Mesothelial cell of epicardium (in vitro differentiated cells): ENCODE measurements at places on chromosomes 7 and 10. TPM values are rescaled to one million over a fixed set of nuclear protein-coding genes. Genes with fewer than 3 reads are reported as not detected.

- no peaks in the 10 kb centered on the region for H3K36me3 ChIP-seq
- H3K27ac ChIP-seq, result no peak overlapping the region
- H3K4me3 ChIP-seq, result no peak overlapping the region
- no peak for DNase-seq
- H3K27me3 ChIP-seq, result no peaks in the 10 kb centered on the region
- peaks cover 6% of the 10 kb centered on the region for H3K4me1 ChIP-seq
Observed at GRCh38 chr10:72659694-72660093, 32.2 kb upstream of the MCU start.

- peak overlapping the region; percentile 69 for H3K27ac ChIP-seq
- H3K36me3 ChIP-seq, result peaks cover 3% of the 10 kb centered on the region
- DNase-seq, result no peak
- H3K4me1 ChIP-seq, result peaks cover 23% of the 10 kb centered on the region
- H3K4me3 ChIP-seq, result no peak overlapping the region
Observed at GRCh38 chr10:119516381-119517234, 25.9 kb downstream of the RGS10 start.

DNA sequence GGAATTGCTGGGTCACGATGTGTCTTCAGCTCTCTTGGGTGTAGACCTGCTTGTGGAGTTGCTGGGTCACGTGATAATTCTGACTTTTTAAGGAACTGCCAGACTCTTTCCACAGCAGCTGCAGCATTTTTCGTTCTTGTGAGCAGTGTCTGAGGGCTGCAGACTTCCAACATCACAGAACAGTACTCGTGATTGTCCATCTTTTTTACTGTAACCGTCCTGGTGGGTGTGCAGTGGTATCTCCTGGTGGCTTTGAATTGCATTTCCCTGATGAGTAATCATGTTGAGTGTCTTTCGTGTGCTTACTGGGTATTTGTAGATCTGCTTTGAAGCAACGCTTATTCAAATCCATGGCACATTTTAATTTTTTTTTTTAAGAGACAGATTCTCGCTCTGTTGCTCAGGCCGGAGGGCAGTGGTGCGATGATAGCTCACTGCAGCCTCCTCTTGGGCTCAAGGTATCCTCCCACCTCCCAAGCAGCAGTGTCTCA lies 22.7 kb downstream of the INPP5A start:
- peaks cover 6% of the 10 kb centered on the region for H3K36me3 ChIP-seq
- no peak overlapping the region for H3K4me3 ChIP-seq
- H3K4me1 ChIP-seq, result peaks cover 2% of the 10 kb centered on the region

DNA sequence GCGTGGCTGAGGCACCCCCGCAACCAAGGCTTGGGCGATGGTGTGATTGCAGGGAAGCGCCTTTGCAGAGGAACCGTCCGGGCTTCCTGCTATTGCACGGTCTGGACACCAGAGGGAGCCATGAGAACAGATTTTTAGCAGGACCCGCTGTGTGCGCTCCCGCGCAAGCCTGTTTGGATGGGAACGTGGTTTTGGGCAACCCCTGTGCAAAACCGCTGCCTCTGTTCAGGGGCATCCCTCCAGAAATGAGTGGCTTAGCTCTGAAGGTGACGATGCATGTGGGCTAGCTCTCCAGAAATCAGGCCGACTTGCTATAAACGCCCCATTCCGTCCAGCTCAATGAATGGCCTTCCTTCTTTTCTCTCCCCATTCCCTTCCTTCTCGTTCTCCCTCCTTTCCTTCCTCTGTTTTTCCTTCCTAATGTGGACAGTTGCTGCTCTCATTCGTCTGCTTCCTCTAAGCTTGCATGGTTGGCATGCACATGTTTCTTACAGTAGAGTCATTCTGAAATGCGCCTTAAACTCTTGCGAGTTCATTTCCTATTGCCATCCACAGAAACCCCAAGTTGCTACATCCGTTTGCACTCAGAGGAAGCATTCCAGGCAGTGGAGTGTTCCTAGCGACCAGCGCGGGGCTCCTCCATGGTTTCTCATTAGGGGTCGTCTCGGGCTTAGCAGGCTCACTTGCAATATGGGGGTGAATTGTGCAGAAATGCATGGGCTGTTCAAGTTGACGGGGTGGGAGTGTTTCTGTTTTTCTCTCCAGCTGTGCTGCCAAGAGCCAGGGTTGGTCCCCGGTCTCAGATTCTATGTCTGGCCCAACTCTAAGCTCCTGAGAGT lies 302.5 kb upstream of the GALNT17 start:
- peaks cover 2% of the 10 kb centered on the region for H3K4me1 ChIP-seq
- peak overlapping the region; percentile 51 for H3K4me3 ChIP-seq
- DNase-seq, result peak; percentile 73
- H3K27me3 ChIP-seq, result peaks cover 39% of the 10 kb centered on the region

- DNase-seq, result no peak
- H3K27ac ChIP-seq, result no peak overlapping the region
- no peak overlapping the region for H3K4me3 ChIP-seq
- H3K4me1 ChIP-seq, result no peaks in the 10 kb centered on the region
Observed at GRCh38 chr7:75534727-75535307, 42.7 kb downstream of the SPDYE5 start.

DNA sequence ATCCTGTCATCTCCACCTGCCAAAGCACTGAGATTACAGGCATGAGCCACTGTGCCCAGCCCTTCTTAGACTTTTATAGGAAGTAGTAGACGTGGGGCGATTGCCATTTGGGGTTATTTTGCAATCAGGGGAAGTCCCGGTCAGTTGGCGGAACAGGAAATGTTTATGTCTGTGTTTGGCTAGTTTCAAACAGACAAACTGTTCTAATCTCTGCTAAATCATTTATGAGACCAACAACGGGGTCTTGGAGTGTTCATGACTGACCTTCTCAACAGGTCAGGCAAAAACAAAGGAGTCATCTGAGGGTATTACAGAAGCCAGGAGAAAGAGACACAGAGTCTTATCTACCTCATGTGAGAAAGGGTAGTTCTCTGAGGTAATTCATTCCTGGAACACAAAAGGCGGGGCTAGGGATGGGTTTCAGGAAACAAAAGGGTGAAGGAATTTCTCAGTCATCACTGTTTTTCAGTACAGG lies 6.6 kb upstream of the TPK1 start:
- H3K4me1 ChIP-seq, result peaks cover 3% of the 10 kb centered on the region
- peaks cover 4% of the 10 kb centered on the region for H3K36me3 ChIP-seq
- no peak overlapping the region for H3K27ac ChIP-seq
- H3K4me3 ChIP-seq, result no peak overlapping the region
- H3K27me3 ChIP-seq, result no peaks in the 10 kb centered on the region
- no peak for DNase-seq

GRCh38 chr10:25683344-25683743 lies 250.7 kb upstream of the MYO3A start:
- H3K27ac ChIP-seq, result no peak overlapping the region
- H3K36me3 ChIP-seq, result no peaks in the 10 kb centered on the region
- no peaks in the 10 kb centered on the region for H3K27me3 ChIP-seq
- no peak overlapping the region for H3K4me3 ChIP-seq

- H3K27ac ChIP-seq, result no peak overlapping the region
- H3K4me1 ChIP-seq, result no peaks in the 10 kb centered on the region
- no peak overlapping the region for H3K4me3 ChIP-seq
- no peaks in the 10 kb centered on the region for H3K36me3 ChIP-seq
- no peak for DNase-seq
Observed at GRCh38 chr10:16184906-16185305, 251.9 kb upstream of the PTER start.

- no peaks in the 10 kb centered on the region for H3K27me3 ChIP-seq
- DNase-seq, result no peak
- H3K36me3 ChIP-seq, result no peaks in the 10 kb centered on the region
- no peak overlapping the region for H3K27ac ChIP-seq
- no peak overlapping the region for H3K4me3 ChIP-seq
Observed at GRCh38 chr7:77403957-77404356, 12.2 kb downstream of the GSAP start.

- no peaks in the 10 kb centered on the region for H3K4me1 ChIP-seq
- no peak for DNase-seq
- H3K36me3 ChIP-seq, result peaks cover 3% of the 10 kb centered on the region
Observed at GRCh38 chr10:37632641-37633040, 224.8 kb downstream of the ZNF248 start.

DNA sequence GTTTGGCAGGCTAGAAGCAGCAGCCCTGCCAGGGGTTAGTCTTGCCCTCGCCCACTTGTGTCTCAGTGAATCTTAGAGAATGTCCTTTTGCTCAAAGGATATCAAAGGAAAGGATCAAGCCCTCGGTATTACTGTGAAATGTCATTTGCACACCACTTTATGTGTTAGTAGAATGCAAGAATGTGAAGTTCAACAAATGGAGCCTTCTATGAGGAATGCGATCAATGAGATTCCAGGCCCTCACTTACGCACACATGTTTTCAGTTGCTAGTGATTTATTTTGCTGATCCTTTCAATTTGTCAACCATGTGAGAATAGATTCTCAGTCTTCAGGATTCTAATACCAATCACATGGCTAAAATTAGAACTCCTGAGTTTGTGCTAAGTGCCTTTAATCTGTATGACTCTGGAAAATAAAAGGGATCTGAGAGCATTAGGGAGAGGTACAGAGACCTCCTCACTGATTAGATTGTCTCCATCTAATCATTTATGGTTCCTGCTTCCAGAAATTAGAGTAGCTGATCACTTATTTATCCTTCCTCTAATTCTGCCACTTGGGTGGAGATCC lies 123.0 kb upstream of the SP4 start:
- H3K4me1 ChIP-seq, result no peaks in the 10 kb centered on the region
- no peak overlapping the region for H3K27ac ChIP-seq
- H3K4me3 ChIP-seq, result no peak overlapping the region
- no peak for DNase-seq
- peaks cover 5% of the 10 kb centered on the region for H3K36me3 ChIP-seq

The CPVL gene
- total RNA-seq, result 10.7 to 11.4 TPM (median 11.1 TPM) in 3 replicates

The CALHM1 gene
- total RNA-seq, result not detected in 3 replicates

The KCNH2 gene
- total RNA-seq, result 11.2 to 12.3 TPM (median 11.7 TPM) in 3 replicates

The ARID5B gene
- total RNA-seq, result 50.9 to 52.5 TPM (median 51.4 TPM) in 3 replicates
